ENCODE measurements at places on chromosomes 5 and 9. TPM values are rescaled to one million over a fixed set of nuclear protein-coding genes. Genes with fewer than 3 reads are reported as not detected.

Gene FOXD4L5
- total RNA-seq = not detected

Gene SPATA31D4
- total RNA-seq = not detected

Gene FAM153A
- not detected for total RNA-seq

Gene FREM1
- total RNA-seq = 0.11 TPM

Gene PRRX2
- 145 TPM for total RNA-seq

Gene LCN10
- not detected for total RNA-seq

- H3K27me3 ChIP-seq = no peaks in the 10 kb centered on the region
- no peak for DNase-seq
- no peak overlapping the region for H3K27ac ChIP-seq
- H3K4me1 ChIP-seq = peaks cover 2% of the 10 kb centered on the region
- H3K4me3 ChIP-seq = no peak overlapping the region
- no peaks in the 10 kb centered on the region for H3K36me3 ChIP-seq
Measured at GRCh38 chr5:56574778-56575177, 240.6 kb upstream of the MAP3K1 start.

DNA sequence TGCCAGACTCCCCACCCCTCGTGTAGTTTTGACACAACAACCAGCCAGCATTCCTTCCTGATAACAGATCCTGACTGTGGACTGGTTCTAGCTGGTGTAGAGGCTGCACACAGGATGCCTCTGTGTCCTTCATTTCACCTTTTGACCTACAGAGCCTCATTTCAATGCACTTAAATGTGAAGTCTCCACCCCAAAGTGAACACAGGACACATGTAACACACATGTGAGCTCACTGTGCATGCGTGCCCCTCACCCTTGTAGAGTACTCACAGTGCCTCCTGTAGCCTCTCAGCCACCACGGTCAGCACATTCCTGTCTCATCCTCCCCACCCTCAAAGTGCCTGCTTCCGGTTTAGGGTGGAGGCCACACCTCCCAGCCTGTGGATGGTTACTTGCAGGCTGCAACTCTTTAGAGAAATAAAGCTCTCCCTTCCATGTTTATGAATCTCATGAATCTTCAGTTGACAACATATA, 11.6 kb upstream of the NKD2 start:
- no peaks in the 10 kb centered on the region for H3K4me1 ChIP-seq
- H3K4me3 ChIP-seq = no peak overlapping the region
- H3K27me3 ChIP-seq = peaks cover 11% of the 10 kb centered on the region
- no peak overlapping the region for H3K27ac ChIP-seq

DNA sequence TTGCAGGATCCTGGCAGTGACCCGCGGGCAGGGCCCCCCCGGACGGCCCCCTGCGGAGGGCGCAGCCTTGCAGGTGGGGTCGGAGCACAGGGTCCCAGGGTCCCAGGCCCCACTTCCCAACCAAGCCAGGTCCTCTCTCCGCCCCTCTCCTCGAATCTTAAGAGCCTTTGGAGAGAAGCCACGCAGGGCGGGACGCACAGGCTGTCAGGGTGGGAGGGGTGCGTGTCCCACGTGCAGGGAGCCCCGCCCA, 18.4 kb upstream of the EGFL7 start:
- H3K36me3 ChIP-seq = no peaks in the 10 kb centered on the region
- H3K4me3 ChIP-seq = peak overlapping the region; percentile 48
- peaks cover 10% of the 10 kb centered on the region for H3K27me3 ChIP-seq
- peak; percentile 89 for DNase-seq
- no peaks in the 10 kb centered on the region for H3K4me1 ChIP-seq
- no peak overlapping the region for H3K27ac ChIP-seq

DNA sequence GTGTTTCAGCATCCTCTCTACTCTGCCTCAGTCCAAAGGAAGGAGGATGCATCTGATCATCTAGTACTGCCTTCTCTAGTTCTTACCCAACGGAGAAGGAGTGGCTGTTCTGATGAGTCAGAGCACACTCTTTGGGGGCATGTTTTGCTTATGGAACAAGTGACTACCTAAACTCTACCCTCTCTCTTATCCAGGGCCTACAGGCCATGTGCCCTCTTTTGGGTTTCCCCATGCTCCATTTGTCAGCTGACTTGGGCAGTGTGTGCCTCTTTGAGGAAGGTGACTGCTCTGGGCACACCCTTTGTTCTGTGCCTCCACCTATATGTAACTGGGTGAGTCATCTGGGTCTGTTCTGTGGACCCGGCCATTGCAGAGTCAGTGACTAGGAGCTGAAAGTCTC, 89.6 kb upstream of the BNC2 start:
- peaks cover 7% of the 10 kb centered on the region for H3K4me1 ChIP-seq
- H3K4me3 ChIP-seq = no peak overlapping the region
- no peak overlapping the region for H3K27ac ChIP-seq
- H3K36me3 ChIP-seq = no peaks in the 10 kb centered on the region
- peak; percentile 35 for DNase-seq

GRCh38 chr9:108473209-108474112, 382.3 kb downstream of the ACTL7B start:
- H3K36me3 ChIP-seq = no peaks in the 10 kb centered on the region
- H3K27me3 ChIP-seq = no peaks in the 10 kb centered on the region
- H3K4me1 ChIP-seq = peaks cover 63% of the 10 kb centered on the region

- H3K27me3 ChIP-seq = no peaks in the 10 kb centered on the region
- peak; percentile 59 for DNase-seq
- peak overlapping the region; percentile 44 for H3K4me3 ChIP-seq
- H3K27ac ChIP-seq = peak overlapping the region; percentile 98
Measured at GRCh38 chr9:35519692-35520363, 29.9 kb downstream of the RUSC2 start.

GRCh38 chr5:10600626-10601245, 36.9 kb downstream of the ANKRD33B start:
- H3K27me3 ChIP-seq = no peaks in the 10 kb centered on the region
- no peak for DNase-seq
- peaks cover 34% of the 10 kb centered on the region for H3K4me1 ChIP-seq

- H3K27me3 ChIP-seq = no peaks in the 10 kb centered on the region
- H3K27ac ChIP-seq = no peak overlapping the region
- no peaks in the 10 kb centered on the region for H3K4me1 ChIP-seq
- no peaks in the 10 kb centered on the region for H3K36me3 ChIP-seq
- no peak for DNase-seq
- H3K4me3 ChIP-seq = no peak overlapping the region
Measured at GRCh38 chr5:20469390-20469789, 481.4 kb upstream of the CDH18 start.

GRCh38 chr9:118896324-118897000, 472.8 kb downstream of the BRINP1 start:
- H3K4me1 ChIP-seq = no peaks in the 10 kb centered on the region
- peak; percentile 14 for DNase-seq
- no peak overlapping the region for H3K4me3 ChIP-seq
- 0 out of 2 replicates have a peak, but pooled peaks cover 2% of the 10 kb centered on the region for H3K27me3 ChIP-seq
- H3K27ac ChIP-seq = no peak overlapping the region

GRCh38 chr5:102216678-102217077, 79.4 kb downstream of the SLCO4C1 start:
- H3K27ac ChIP-seq = no peak overlapping the region
- no peak for DNase-seq
- no peaks in the 10 kb centered on the region for H3K36me3 ChIP-seq

- H3K27me3 ChIP-seq = peaks cover 15% of the 10 kb centered on the region
- no peak overlapping the region for H3K27ac ChIP-seq
- H3K4me1 ChIP-seq = no peaks in the 10 kb centered on the region
- no peak for DNase-seq
Measured at GRCh38 chr9:114071197-114071795, 6.8 kb downstream of the AMBP start.

GRCh38 chr9:128819716-128820664, 1.7 kb downstream of the ENDOG start:
- no peak overlapping the region for H3K27ac ChIP-seq
- H3K4me3 ChIP-seq = peak overlapping the region; percentile 80

DNA sequence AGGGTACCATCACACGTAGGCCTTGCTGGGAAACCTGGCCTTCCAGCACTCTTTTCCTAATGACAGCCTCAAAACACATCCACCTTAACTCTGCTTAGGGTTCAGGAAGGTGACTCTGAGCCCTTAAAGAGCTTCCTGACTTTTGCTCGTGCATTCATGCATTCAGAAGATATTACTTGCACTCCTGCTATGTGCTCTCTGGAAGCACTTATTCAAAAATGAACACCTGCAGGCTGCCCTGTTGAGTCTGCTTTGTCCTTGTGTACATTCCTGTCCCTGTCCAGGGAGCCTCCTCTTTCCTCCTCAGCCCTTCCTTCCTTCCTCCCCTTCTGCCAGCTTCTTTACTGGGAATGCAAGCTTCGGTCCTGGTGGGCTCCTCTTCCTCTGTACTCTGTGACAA, 61.5 kb downstream of the SPRY4 start:
- H3K4me1 ChIP-seq = no peaks in the 10 kb centered on the region
- no peaks in the 10 kb centered on the region for H3K27me3 ChIP-seq

- no peak for DNase-seq
- no peak overlapping the region for H3K27ac ChIP-seq
Measured at GRCh38 chr9:26132746-26133312, 454.6 kb upstream of the TUSC1 start.

- no peaks in the 10 kb centered on the region for H3K36me3 ChIP-seq
- no peaks in the 10 kb centered on the region for H3K4me1 ChIP-seq
Measured at GRCh38 chr9:28915202-28915930, 1342.1 kb upstream of the C9orf72 start.

- H3K27ac ChIP-seq = no peak overlapping the region
- H3K4me3 ChIP-seq = no peak overlapping the region
Measured at GRCh38 chr5:164335837-164336236, 830.4 kb downstream of the MAT2B start.

DNA sequence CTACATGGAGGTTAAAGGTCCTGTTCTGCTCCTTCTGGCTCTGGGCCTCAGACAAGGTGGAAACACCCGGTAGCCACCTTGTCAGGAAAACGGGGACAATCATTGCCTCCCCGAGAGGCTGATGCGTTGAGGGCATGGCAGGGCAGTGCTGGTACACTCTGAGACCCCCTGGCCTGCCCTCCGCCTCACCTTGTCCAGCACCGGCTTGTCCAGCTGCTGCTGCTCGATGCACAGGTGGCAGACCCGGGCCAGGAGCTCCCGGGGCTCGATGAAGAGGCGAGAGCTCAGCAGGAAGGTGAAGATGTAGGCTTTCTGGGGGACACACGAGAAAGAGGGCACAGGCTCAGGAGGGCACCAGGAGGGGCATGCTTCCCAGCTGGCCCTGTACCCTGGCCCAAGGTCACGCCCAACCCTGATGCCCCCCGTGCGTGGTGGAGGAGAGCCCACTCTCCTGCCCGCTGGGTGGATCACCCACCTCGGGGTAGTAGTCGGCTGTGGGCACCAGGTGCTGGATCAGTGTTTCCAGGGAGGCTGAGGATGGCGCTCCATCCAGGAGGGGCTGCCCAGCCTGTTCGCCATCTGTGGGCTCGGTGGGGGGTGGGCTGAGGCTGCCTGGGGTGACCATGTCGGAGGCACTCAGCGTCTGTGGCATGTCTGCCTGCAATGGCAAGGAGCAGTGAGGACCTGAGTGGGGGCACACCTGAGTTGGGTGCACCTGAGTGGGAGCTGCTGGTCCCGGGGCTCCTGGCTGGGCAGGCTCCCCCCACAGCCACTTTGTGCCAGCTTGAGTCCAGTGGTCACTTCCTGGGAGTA, 66.0 kb upstream of the RNF130 start:
- no peak overlapping the region for H3K27ac ChIP-seq
- peaks cover 24% of the 10 kb centered on the region for H3K27me3 ChIP-seq
- no peak for DNase-seq
- no peak overlapping the region for H3K4me3 ChIP-seq
